Stimulated activated CD8-positive, alpha-beta memory T cell treated with anti-CD3 and anti-CD28 coated beads, Interleukin-7, amount 100 ng/mL, for 48 hours (primary cell): ENCODE measurements at places on chromosomes 7 and 10.

DNA sequence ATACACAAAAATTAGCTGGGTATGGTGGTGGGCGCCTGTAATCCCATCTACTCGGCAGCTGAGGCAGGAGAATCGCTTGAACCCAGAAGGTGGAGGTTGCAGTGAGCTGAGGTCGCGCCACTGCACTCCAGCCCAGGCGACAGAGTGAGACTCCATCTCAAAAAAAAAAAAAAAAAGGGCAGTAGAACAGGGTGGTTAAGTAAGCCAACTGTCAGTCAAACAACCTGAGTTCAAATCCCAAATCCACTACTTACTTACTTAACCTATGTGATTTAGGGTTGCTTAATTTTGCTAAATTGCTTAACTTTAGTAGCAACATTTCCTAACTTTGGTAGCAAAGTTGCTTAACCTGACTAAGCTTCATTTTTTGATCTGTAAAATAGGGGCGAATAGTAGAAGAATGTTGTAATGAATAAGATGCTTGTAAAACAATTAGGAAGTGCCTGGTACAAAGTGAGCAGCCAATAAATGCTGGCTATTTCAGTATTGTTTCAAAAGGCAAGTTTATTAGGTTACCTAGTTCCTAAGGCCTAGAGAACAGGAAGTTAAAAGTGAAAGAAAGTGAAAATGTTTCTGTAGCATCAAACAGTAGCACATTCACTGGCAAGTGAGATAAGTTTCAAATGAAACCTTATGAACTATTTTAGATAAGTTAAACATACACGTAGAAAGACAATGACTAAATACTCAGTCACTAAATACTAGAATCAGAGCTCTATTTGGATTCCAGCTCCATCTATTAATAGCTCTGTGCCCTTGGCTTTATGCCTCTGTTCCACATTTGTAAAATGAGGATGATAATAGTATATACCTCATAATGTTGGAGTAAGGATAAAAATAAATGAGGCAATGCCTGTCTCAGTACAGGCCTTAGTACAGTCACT, 64.3 kb downstream of the HOXA1 start:
- no peak for DNase-seq

- DNase-seq = no peak
Observed at GRCh38 chr7:131931370-131931769, 374.9 kb upstream of the PODXL start.

DNA sequence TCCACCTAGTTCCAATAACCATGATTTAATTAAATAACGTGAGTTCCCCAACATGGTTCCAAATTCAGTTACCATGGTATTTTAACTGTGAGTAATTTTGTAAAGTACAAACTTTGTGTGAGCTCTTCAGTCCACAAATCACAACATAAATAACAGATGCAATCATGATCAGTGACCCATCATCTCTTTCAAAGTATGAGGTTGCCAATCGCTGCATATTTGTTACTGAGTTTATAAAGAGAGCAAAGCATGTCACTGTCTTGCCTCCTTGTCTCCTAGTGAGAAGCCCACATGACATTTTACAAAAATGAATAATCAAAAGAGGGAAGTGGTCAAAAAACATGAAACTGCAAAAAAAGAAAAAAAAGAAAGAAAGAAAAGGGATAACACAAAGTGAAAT, 69.1 kb upstream of the PDSS1 start:
- DNase-seq = no peak

DNA sequence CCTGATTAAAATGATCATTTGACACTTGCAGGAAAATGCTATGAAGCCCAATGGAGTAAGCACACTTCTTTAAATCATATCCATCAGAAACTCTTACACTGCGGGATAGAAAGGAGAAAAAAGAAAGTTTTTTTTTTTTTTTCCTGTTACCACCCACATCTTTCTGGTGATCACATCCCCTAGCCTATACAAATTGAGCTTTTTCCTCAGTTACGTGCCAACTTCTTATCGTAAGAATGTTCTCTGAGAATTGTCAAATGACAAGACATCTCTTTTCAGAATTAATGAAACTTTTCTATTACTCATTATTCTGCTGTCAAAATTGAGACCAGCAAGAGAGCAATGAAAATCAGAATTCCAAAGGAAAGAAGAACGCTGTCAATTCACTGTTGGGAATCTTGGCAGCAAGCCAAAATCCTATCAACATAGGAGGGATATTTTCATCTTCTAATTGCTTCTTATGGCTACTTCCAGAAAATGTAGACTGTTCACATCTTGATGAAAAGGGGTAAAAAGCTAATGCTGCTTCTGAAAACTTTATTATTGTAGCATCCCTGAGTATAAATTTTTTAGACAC, 179.5 kb downstream of the ADAM12 start:
- DNase-seq = no peak

GRCh38 chr7:123643495-123644441, 11.9 kb upstream of the LMOD2 start:
- DNase-seq = no peak

DNA sequence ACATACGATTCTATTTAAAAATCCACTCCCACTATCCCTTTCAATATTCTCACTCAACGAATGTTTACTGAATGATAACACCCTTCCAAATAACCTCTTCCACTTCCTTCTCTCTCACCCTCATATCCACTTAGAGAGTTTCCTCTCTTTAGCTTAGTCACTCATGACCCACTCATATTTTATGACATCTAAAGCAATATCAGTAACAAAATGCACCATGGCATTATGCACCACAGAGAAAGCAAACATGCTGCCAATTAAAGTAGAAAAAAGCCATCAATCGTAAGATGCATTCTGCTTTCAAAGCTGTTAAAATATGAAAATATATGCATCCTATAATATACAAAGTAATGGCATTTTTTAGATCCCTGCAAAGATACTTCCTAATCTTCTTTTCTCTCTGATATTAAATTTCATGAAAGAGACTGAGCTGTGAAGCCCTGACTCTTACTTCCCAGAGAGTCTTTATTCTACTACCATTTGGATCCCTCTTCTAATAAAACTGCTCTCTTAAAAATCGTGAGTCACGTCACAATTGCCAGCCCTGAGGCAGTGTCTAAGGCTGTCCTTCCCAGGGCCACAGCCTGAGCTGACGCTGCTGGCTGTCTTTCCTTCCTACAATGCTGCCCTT, 283.0 kb upstream of the KLF6 start:
- DNase-seq = no peak

GRCh38 chr7:151381098-151381347, 28.8 kb downstream of the WDR86 start:
- DNase-seq = no peak

GRCh38 chr10:18216482-18216881, 76.3 kb downstream of the CACNB2 start:
- DNase-seq = no peak

DNA sequence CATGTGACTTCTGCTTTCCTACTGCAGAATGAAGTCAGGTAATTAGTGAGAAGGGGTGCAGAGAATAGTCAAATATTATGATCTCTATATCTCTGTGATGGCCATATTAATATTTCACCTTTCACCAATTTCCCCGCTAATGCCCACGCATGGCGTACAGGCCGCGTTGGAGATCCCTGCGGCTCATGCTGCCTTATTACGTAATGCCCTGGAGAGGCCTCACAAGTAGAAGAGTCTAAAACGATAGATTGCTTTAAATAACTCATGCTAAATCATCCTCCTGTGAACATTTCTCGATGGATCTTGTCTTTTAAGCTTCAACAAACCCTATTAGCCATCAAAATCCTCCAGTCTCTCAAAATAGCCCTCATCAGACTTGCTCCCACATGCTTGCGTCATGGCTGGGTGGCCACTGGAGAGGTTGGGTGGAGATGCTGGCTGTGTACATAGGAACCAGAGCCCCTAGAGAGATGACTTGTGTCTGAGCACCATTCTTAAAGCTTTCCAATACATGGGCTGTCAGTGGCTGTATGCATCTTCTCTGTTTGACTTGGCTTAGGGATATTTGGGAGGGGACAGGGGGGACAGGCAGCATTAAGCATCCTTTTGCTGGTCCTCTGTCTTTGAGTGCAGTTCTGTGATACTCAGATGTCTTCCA, 79.5 kb upstream of the INSYN2A start:
- no peak for DNase-seq

GRCh38 chr10:20334559-20334958, 518.3 kb downstream of the PLXDC2 start:
- DNase-seq = no peak

- no peak for DNase-seq
Observed at GRCh38 chr7:44796034-44796503, 412 bp upstream of the PPIA start.

DNA sequence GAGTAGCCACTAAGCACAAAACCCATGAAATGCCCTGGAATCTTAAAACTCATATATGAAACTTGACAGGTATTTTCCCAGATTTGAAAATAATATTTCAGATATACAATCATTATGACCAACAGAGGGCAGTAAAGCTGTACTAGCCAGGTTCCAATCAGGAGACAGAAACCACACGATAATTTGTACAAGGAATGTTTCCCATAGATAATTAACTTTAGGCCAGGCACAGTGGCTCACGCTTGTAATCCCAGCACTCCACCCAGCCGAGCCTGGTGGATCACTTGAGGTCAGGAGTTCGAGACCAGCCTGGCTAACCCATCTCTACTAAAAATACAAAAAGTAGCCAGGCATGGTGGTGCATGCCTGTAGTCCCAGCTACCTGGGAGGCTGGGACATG, 31.0 kb upstream of the NUB1 start:
- no peak for DNase-seq
